ENCODE measurements at places on chromosomes 5 and 9. TPM values are rescaled to one million over a fixed set of nuclear protein-coding genes. Genes with fewer than 3 reads are reported as not detected.

DNA sequence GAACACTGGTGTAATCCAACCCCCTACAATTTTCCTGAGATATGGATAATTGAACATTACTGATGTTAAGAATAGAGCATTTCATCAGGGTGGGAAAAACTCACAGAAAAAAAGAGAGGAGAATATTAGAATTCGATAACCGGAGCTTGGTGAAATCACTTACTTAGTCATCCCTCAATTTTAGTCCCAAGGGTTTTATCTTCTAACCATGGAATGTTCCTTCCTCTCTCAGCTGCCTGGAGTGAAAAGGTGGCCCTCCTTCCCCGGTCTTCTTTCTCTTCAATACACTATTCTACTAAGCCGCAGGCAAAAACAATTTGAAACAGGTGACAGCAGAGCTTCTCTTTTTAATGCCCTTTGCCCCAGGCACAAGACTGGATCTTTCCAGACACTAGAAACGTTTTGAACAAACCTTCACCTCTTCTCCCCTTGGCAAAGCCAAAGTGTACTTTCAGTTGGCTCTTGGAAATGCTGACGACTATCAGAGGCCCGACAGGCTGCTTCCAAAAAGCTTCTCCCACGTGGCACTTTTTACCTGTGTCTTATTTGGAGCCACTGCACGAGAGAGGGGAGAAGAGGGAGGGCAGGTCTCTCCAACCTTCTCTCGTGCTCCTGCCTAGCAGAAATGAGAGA, 543.9 kb downstream of the TLE1 start:
- DNase-seq, result no peak

GRCh38 chr9:69331444-69331843, 6.4 kb downstream of the ENTREP1 start:
- DNase-seq, result no peak

The SLC46A2 gene
- total RNA-seq, result 0.18 TPM

The DPYSL3 gene
- not detected for total RNA-seq

DNA sequence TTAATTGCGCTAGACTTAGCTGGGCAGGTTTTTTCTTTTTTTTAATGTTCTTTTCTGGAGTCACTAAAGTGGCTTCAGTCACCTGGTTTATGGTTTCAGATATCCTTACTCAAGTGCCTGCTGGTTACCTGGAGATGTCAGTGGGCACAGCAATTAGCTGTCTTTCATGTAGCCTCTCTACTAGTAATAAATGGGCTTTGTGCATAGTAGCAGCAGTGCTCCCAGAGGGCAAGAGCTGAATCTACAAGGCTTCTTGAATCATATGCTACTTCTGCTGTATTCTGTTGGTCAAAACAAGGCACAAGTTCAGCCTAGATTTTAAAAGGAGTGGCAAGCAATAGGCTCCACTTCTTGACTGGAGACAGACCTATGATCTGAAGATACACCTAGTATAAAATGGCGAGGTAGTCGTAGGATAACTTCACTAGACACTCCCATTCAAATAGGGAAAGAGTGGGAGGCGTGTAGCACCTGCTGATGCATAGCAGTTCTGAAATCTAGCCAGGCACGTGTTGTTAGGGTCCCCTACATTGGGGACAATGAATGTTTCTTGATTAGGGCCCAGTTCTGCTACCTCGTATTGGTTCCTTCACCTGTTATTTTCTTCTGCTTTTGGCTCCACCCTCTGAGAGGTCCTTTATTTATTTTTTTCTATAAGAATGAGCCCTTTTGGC, 7.0 kb downstream of the SCAMP1 start:
- no peak for DNase-seq

DNA sequence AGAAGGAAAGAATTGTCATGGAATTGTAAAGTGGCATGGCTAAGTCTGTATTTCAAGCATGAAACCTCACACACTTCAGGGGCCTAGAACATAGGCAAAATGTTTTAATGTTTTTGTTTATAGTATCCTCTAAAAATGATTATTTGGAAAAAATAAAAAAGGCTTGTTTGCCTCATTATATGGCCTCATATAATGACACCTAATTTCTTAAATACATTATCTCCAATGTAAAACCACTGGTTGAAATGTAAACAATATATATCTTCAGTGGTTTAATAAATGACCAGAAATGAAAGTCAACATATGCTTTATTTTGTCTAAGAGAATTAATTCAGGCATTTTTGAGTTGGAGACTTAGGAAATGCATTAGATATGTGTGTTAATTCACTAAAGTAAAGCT, 1736.6 kb downstream of the EFNA5 start:
- DNase-seq, result no peak

The MEIKIN gene
- total RNA-seq, result not detected

- DNase-seq, result no peak
These were observed 42.7 kb upstream of the COL5A1 start for GRCh38 chr9:134598884-134599245.

DNA sequence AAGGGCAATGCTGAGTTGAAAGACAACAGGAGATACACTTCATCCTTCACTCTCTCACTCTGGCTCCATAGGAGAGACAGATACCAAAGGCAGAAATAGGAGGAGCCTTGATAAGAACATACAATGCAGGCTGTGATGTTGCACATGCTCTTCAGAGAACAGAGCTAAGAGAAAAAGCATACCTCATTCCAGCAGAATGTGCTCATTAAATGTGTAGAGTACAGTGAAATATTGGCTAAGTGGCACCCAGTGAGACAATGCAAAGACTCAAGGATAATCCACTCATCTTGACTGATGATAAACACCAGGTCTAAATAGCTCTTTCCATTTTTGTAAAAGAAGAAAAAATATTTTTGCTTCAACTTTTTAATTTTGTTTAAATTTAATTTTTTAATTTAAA, 139.7 kb downstream of the OR2K2 start:
- DNase-seq, result no peak

The RASGEF1C gene
- total RNA-seq, result not detected

The PRSS3 gene
- total RNA-seq, result not detected

The ITGA1 gene
- 0.47 TPM for total RNA-seq

GRCh38 chr5:128083811-128084227, 253 bp downstream of the SLC12A2 start:
- no peak for DNase-seq

The KIF24 gene
- total RNA-seq, result 0.30 TPM

DNA sequence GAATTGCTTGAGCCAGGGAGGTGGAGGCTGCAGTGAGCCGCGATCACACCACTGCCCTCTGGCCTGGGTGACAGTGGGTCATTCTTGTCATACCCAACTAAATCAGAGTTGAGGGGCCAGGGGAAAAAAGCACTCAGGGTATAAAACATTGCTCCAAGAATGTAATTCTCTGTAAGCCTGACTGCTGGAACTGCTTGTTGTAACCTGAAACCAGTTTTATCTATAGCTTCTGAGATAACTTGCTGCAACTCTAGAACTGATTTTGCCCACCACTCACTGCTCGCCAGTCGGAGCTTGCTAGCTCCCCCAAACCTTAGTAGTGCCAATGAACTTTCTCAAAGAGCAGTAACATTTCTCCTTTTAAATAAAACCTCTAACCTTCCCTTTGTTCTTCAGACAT, 9.6 kb upstream of the MSH3 start:
- DNase-seq, result no peak

GRCh38 chr5:144179226-144179625, 8.6 kb downstream of the KCTD16 start:
- no peak for DNase-seq

- DNase-seq, result no peak
These were observed 131.1 kb downstream of the WDR41 start for GRCh38 chr5:77360973-77361372.

The PCDHB15 gene
- total RNA-seq, result not detected

The N4BP3 gene
- total RNA-seq, result 5.6 TPM
